NCI-H748 treated with DMSO at 0.1 percent for 48 hours (cell line): ENCODE measurements at places on chromosomes 11 and 22.

DNA sequence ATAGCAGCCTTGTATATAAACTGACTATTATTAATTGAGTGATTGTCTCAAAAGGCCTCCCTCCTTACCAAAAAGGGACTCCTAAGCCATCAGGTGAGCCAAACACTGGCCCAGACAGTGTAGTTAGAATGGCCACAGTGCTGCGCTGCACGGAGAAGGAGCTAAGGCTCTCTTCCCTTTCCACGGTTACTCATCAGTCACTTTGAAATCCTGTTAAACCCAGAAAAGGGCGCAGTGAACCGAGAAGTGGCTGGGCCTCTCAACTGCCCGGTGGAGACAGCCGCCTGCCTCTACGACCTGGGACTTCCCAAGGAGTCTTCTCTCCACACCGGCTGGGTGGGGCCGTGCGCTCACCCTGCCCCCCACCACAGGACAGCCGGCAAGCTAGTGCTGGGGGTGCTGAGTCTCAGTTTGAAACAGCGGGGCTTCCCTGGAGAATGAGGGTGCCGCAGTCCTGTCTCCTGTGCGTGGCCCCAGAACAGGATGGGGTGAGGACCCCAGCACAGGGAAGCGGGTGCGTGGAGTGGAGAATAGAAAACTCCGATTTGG is 1.3 kb downstream of the MYH9 start:
- DNase-seq, result peak; percentile 36

DNA sequence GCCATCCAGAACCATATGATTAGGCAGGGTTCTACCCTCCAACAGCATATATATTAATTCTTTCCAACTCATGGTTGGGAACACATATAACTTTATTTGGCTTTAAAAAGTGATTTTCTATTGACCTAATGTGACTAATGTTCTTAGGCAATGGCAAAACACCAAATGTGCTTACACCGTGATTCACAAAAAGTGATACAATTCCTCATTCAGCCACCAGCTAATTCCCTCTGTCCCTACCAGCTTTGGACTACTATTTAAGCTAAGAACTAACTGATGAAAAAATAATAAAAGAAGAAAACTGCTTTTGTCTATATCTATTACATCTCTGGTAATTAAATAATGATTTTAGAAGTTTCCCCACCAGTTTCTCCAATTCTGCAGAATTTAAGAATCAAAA is 4.7 kb downstream of the CTSC start:
- no peak for DNase-seq

DNA sequence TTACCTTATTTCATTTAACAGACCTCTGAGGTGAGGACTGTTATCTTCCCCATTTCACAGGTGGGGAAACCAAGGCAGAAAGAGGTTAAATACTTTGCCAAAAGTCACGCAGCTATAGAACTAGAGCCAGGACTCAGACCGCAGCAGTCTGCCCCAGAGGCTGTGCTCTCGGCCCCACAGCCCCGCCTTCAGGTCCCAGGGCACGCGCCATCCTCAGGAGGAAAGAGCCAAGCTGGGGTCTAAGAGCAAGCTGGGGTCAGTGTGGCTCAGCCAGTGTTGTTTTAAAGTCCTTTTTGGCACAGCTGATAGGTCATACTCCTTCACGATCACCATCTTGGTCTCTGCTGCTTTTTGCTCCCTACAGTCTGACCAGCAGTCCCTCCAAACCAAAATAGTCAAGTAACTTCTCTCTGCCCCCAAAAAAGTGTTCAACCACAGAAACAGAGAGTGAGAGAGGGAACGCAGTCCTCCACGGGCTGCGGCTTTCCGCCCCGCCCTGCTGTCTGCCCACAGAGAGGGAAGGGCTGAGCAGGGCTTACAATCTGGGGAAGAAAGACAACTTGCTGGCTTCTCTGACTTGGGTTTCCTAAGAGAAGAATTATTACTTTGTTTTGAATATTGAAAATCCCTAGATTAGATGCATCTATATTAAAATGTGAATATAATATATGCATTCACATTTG is 137.2 kb upstream of the OPCML start:
- no peak for DNase-seq

DNA sequence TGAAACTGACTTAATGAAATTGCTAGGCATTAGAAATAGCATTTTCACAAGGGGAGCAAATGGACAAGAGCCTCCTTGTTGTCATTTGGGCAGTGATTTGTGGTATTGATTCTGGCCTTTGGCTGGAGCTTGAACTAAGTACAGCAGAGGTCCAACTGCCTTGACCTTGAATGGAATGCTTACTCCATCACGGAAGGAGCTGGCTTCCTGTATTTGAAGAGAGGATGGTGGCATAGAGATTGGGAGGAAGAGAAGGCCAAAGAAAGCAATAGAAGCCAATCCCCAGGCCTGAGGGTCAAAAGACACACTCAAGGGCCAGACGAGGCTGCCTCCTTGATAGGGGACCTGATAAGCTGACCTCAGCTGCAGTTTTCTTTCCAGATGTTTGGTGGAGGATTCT is 126.6 kb upstream of the MPPED2 start:
- no peak for DNase-seq

- DNase-seq, result no peak
Observed at GRCh38 chr22:20421507-20421874, 16.1 kb downstream of the SCARF2 start.

- no peak for DNase-seq
Observed at GRCh38 chr11:59204746-59205145, 8.0 kb downstream of the MPEG1 start.

GRCh38 chr11:34267417-34267816 is 90.4 kb downstream of the ABTB2 start:
- no peak for DNase-seq

DNA sequence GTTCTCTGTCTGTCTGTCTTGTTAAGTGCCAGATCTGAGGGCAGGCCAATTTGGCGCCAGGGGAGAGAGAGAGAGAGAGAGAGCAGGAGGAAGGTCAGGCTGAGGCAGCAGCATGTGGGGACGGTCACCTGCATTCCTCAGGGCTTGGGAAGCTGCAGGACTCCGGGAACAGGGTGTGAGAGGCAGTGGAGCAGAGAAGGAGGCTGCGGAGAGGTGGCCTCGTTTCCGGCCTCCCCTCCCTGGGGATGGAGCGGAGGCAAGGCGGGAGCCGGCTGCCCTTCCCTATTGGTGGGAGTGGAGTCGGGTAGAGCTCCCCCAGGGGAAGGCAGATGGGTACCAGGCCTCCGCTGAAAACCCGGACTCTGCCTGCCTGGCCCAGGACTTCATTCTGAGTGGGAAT is 9.7 kb downstream of the CLMP start:
- no peak for DNase-seq

DNA sequence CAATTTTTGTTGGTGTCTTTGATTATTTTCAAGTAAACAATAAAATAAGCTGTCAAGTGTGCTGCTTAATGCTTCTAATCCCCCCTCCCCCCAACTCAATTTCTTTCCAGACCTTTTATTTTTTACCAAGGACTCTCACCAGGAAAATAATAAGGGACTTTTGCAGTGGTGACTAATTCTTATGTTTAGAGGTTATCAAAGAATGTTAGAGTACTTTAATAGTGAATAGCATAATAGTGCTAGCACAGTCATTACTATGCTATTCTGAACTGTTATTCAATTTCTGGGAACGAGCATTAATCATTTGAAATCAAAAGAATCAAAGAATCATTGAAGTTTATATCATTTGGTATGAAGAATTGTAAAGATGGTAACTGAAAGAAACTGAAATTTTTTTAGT is 251.4 kb downstream of the DDX10 start:
- no peak for DNase-seq

- no peak for DNase-seq
Observed at GRCh38 chr22:29842740-29843139, 4.7 kb upstream of the ASCC2 start.

DNA sequence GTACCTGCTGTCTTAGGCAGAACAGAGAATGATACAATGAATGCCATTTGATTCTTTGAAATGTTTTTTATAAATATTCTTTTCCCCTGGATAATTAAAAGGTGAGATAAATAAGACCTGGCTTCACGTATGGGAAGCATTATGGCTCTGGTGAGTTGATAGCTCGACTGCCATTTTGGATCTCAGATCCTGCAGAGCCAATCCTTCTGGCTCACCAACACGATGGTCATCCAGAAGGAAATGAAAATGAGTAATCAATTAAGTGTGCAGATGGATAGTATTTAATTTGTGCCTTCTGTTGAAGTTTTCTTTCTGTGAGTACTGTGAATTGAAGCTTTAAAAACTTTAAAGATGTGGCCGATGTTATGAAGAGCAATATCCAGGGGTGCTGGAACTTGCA is 2.7 kb downstream of the TNRC6B start:
- DNase-seq, result no peak

GRCh38 chr22:47445212-47445611 is 682.8 kb downstream of the TBC1D22A start:
- no peak for DNase-seq

DNA sequence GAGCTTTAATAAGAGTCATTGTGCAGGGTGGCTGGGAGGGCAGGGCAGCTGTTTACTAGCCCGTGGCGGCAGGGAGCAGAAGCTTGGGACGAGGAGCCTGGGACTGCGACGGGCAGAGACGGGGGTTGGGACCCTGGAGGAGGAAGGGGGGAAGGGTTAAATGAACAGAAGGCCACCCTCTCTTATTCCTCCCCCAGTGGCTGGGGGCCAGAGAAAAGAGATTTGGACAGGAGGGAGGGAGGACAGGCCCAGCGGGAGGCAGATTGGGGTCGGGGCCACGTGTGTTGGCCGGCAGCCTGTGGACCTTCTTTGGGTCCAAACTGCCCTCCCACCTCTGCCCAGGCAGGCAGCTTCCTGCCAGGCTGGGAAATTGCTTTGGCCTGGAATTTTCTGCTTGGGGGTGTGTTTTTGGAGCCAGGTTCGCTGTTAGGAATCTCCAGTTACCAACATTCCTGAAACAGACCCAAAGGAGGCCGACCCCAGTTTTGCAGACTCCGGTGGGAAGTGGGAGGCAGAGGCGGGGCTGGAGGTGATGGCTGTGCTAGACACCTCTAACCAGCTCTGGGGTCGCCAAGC is 50.2 kb downstream of the APOL3 start:
- no peak for DNase-seq

- no peak for DNase-seq
Observed at GRCh38 chr22:22346401-22347107, 102.0 kb downstream of the VPREB1 start.

GRCh38 chr22:39175353-39176142 is 23.1 kb upstream of the CBX7 start:
- no peak for DNase-seq

- DNase-seq, result no peak
Observed at GRCh38 chr11:122434786-122435185, 220.7 kb upstream of the UBASH3B start.

DNA sequence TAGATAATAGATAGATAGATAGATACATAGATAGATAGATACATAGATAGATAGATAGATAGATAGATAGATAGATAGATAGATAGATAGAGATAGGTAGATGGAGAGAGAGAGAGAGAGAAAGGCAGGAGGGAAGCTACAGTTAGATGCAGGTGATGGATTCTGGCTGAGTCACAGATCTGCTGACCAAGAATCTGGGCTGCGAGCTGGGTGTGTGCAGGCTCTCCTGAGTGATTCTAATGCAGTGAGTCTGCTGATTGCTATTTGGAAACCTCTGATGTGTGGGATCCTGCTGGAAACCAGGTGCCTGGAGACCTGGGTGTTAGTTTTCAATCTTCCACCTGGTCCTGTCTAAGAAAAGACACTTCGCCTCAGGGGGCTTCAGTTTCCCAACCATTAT is 1441.8 kb downstream of the TBC1D22A start:
- no peak for DNase-seq

DNA sequence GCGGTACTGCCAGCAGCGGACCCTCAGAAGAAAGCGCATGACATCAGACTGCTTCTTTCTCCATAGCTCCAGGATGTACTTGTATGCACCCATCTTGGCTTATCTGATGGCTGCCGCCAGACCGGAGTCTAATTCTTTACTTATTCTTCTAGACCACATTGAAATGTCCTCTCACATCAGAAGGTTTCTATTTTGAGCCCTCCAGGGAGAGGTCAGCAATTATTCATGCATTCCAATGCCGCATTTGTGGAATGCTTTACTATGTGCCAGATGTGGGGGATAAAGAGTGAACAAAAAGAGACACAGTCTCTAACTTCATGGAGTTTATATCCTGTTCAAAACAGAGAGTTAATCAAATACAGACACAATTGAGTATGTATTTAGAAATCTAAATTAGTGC is 230.1 kb downstream of the MIAT start:
- DNase-seq, result no peak

- no peak for DNase-seq
Observed at GRCh38 chr11:123800036-123800435, 6.1 kb downstream of the OR6M1 start.

DNA sequence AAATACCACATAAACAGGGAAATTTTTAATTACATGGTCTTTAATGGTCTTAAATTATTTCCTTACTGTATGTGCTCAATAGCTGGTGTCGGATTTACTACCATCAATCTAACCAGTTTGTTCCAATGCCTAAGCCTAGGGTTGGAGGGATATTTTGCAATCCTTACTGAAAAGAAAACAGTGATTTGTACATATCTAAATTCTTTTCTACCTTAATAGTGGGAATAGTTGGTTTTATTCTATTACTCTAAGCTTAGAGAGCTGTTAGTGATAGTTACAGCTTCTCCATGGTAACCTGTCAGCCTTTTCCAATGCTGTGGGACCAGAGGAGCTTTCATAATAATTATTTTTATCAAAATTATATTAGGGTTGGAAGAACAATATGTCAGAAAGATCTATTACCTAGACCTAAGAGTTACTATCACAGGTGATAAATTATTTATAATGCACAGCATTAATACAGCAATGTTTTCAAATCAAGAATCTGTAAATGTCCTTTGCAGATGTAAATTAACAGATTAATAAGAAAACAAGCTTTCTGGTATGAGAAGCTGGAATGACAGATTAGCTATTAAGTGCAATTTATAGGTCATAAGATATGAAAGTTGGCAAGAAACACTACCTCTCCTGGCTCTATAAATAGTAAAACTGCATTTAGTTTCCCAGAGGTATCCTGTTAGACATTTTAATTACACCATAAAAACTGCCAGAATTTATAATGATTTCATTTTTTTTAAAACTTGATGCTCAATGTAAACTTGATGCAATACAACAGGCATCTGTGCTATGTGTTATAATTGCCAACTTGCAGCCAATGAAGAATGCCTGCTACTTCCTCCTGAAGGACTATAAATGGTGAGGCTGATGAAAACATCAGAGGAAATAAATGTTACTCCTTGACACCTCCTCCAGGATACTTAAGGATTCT is 262.0 kb upstream of the PITPNB start:
- DNase-seq, result no peak

- DNase-seq, result no peak
Observed at GRCh38 chr11:119111361-119111925, 4.3 kb downstream of the C2CD2L start.
